ENCODE measurements at places on chromosomes 3 and 15. TPM values are rescaled to one million over a fixed set of nuclear protein-coding genes. Genes with fewer than 3 reads are reported as not detected.
A peak's percentile ranks its signal among the peaks of the same experiment; 100 is the strongest.

- peak; percentile 37 for DNase-seq
These were observed 30.1 kb downstream of the FOXL2 start for GRCh38 chr3:138916824-138917223.

DNA sequence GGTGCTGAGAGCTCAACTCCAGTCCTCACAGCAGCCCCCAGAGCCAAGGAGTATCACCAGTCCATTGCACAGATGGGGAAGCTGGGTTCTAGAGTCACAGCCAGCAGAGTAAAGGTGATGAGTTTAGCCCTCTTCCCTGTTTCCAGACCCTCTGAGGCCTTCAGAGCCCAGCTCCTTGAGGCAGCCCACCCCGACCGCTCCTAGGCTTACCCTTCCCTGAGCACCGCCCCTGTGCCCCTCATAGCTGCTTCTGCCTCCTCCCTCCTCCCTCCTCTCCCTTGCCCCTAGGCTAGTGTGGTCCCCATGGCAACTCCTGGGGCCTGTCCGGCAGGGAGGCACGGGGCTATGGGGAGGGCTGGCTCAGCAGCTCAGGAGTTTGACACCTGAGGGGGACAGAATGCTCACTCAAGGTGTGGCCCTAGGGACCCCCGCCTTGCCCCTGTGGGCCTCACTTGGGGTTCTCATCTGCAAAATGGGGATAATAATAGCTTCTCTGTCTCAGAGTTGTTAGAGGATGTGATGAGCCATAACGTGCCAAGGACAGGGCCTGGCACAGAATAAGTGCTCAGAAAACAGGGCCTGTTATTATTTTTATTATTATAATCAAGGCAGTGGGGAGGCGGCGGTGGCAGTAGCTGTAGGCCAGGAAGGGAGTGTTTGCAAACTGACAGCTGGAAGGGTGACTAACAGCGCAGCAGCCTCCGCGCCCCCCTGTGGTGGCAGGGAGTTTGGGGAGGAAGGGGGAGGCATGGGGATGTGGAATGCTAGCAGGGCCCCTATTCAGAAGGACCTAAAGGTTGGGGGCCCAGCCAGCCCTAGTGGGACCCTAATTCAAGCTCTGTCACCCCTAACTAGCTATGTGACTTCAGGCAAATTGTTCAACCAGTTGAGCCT lies 11.5 kb downstream of the CSK start:
- DNase-seq: peak; percentile 60

DNA sequence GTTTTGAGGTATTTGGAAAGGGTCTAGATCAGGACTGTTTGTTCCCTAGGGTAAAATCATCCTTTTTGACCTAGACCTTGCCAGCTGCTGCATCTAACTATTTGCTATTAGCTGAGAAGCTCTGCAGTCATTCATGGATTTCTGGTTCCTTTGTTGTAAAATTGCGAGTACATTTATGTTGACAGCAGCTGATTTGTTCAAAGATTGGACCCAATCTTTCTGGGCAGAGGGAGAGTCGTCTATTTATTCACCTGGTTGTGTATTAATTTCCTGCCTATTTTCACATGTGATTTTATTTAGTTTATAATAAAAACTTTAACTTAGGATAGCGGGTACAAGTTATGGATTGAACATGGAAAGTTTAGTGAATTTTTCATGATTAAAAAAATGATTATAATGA lies 236.3 kb downstream of the CNTN4 start:
- no peak for DNase-seq

DNA sequence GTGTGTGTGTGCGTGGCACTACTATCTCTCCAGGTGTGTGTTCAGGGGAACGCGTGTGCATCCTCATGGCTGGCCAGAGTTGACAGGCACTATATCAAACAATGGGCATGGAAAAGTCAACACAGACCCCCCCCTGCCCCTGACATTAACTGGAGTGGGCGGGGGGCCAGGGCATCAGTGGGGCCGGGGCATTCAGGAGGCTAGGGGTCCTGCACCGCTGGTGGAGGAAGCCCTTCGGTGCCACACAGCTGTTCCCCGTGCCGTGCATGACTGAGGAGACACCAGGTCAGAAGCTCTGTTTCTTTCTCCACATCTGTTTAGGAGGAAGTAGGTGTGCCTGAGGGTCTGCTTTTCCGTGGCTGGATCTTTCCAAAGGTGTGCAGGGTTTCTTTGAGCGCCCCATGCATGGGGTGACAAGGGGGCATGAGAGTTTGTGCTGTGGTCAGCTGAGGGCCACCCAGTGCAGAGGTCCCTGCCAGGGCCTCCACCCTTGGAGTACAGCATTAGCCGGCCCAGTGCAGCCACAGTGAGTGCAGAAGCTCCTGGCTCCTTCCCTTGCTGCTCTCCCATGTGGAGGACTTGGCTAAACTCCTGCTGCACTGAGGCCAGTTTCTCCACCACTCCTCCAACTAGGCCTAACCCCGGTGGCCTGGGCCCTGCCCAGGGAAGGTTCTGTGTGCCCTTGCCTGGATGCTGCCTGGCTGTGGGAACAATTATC lies 7.5 kb downstream of the C3orf22 start:
- no peak for DNase-seq

DNA sequence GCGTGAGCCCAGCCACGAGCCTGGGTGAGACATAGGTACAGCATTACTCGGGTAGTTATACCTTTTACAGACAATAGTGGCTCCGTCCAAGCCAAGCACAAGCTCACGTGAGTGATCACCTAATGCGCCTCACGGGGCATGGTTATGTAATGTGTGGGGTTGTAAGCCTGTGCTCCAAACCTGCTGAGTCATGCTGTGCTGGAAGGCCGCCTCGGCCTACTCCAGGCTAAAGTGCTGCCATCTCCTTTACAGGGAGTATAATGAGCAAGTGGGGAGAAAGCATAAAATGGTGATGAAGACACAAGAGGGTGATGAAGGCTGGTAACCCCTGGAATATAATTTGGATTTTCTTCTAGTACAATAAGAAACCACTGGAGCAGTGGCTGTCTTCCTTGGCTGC lies 175.8 kb upstream of the STT3B start:
- no peak for DNase-seq

GRCh38 chr3:19972054-19972453 lies 25.2 kb downstream of the RAB5A start:
- DNase-seq: no peak

- DNase-seq: no peak
These were observed 475.3 kb downstream of the FHIT start for GRCh38 chr3:60775985-60776384.

DNA sequence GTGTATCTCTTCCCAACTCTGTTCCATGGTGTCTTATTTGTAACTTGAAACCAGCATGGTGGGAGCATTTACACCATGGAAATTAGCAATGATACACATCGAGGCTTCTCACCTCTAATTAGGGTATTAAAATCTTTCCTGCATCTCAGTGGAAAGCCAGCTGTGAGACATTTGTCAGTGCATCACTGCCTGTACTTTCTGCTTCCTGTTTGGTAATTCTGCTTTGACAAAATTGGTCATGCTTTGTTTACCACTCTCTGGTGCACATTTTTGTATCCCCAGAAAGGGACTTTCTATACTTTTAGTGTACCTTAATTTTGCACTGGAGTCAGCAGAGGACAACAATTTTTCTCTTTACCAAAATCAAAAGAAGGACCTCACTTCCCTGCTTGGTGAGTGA lies 402.1 kb downstream of the PDCD6IP start:
- DNase-seq: no peak

- no peak for DNase-seq
These were observed 12.1 kb upstream of the ARID3B start for GRCh38 chr15:74528876-74529275.

GRCh38 chr15:73806698-73807483 lies 53.7 kb upstream of the INSYN1 start:
- no peak for DNase-seq

GRCh38 chr3:117873249-117873600 lies 1161.4 kb downstream of the IGSF11 start:
- DNase-seq: no peak

DNA sequence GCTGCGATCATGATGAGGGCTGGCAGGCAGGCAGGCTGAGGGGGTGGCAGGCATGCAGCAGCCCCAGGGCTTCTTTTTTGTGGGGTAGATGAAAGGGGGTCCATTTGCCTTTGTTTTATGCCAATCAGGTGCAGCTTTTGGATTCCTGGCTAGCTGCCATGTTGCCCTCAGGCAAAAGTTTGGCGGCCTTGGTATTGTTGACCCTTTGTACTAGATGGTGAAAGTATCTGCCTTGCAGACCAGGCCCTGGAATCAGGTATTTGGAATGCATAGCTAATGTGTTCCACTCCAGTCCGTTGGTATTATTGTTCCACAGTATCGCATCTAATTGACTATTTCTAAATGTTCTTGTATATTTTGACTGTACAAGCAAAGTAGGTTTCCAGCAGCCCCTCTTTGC lies 35.0 kb downstream of the EEFSEC start:
- no peak for DNase-seq

DNA sequence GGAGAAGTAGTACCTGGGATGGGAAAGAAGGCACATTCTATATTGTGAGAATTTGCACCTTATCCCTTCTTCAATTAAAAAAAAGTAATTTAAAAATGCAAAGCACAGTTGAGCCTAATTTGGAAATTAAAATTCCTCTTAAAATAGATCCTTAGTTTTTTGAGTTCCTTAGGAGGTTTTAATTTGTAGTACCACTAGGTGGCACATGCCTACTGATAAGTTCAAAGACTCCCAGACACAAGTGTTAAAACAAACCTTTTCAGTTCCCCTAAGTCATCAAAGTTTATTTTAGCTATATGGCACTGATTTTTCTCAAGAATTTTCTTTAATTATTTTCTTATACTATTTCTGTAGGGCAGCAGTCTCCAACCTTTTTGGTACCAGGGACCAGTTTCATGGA lies 127.6 kb upstream of the AZI2 start:
- DNase-seq: peak; percentile 64

- peak; percentile 91 for DNase-seq
These were observed 175.4 kb upstream of the NR2E3 start for GRCh38 chr15:71634820-71635560.

GRCh38 chr3:50272911-50273688 lies 4.2 kb downstream of the SEMA3B start:
- peak; percentile 88 for DNase-seq

GRCh38 chr3:71258116-71258515 lies 325.4 kb downstream of the FOXP1 start:
- DNase-seq: peak; percentile 74

- DNase-seq: no peak
These were observed 651.2 kb downstream of the DIPK2A start for GRCh38 chr3:144622845-144623244.

DNA sequence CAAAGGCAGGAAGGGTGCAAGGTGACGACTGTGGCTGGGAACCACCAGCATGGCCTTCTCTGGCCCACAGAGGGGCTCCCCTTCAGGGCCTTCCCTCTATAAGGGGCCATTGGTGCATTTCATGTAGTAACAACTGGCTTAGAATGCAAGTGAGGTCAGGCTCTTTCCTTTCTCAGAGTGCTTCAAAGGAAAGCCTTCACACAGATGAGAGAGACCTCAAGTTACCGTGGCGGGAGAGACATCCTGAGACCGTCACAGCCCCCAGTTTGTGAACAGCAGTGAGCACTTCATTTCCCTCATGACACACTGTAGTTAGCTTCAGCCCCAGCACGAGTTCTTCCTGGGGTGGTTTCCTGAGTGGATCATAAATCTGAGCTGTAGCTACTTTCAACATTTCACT lies 96.6 kb upstream of the LIMD1 start:
- DNase-seq: peak; percentile 54

- DNase-seq: no peak
These were observed 12.7 kb downstream of the LCMT2 start for GRCh38 chr15:43317566-43318184.

- no peak for DNase-seq
These were observed 62.4 kb upstream of the RARB start for GRCh38 chr3:25365636-25366035.

GRCh38 chr3:53776494-53777101 lies 69.6 kb downstream of the CHDH start:
- no peak for DNase-seq

DNA sequence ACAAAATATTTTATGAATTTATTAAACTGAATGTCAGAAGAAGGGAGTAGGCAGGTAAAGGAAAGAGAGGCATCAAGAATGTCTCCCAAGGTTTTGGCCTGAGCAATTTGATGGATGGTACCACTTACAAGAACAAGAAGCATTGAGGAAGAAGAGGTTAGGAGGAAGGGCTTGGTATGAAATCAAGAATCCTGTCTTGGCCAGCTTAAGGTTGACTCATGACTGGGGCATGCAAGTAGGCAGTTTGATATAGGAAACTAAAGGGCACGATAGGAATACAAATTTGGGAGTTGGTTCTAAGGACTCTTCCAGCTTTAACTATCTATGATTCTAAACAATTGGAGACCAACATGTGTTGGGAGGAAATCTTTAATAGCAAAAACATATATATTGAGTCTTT lies 79.1 kb downstream of the NTRK3 start:
- no peak for DNase-seq

- no peak for DNase-seq
These were observed 55.0 kb downstream of the GLB1 start for GRCh38 chr3:33041909-33042308.

DNA sequence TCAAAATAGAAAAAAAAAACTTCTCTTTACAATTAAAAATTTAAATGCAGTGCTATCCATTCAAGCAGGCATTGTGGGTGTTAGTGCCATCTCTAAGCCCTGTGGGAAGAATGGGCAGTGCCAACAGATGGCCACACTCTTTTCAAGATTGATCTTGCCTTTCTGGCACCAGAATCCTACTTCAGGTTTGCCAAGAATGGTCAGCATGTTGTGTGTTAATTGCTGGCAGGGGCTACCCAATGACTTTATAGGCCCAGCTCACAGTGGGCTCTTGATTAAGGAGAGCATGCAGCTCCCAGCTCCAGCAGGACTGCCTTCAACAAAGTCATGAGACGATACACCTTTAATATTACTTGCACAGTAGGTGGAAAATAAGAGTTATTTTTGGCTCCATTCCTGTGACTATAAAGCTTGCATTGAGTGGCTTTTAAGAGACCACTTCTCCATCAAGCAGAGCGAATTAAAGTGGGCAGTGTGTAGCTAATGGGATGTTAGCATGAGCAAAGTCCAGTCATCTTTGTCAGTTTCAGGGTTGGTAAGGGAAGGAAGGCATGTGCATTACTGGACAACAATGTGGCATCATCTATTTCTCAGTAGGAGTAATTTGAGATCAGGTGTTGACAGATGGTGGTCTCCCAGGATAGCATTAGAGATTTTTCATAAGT lies 476.8 kb downstream of the C3orf38 start:
- no peak for DNase-seq

- peak; percentile 67 for DNase-seq
These were observed 795 bp upstream of the SCAANT1 start for GRCh38 chr3:63912768-63913588.

GRCh38 chr3:79018671-79019136 lies 749.1 kb downstream of the ROBO1 start:
- DNase-seq: peak; percentile 7

- DNase-seq: no peak
These were observed 41.7 kb downstream of the SLCO2A1 start for GRCh38 chr3:133987948-133988484.

GRCh38 chr3:7745711-7746110 lies 755.9 kb upstream of the LMCD1 start:
- DNase-seq: no peak

LMAN1L gene
- total RNA-seq: not detected

ATP13A5 gene
- not detected for total RNA-seq

CADPS gene
- total RNA-seq: not detected

CFAP91 gene
- 0.14 TPM for total RNA-seq

KCNMB2 gene
- total RNA-seq: not detected

PLOD2 gene
- total RNA-seq: 201 TPM

FBN1 gene
- total RNA-seq: 163 TPM

CLN6 gene
- total RNA-seq: 16.0 TPM

UBAP1L gene
- total RNA-seq: 2.7 TPM

ADAMTS17 gene
- total RNA-seq: 0.33 TPM

NR2F2 gene
- total RNA-seq: 36.6 TPM

GOLGA8F gene
- 0.05 TPM for total RNA-seq

PARL gene
- 32.0 TPM for total RNA-seq

ZNF660 gene
- total RNA-seq: 0.79 TPM

ERC2 gene
- 0.79 TPM for total RNA-seq
